ENCODE measurements at places on chromosomes 4 and X. TPM values are rescaled to one million over a fixed set of nuclear protein-coding genes. Genes with fewer than 3 reads are reported as not detected.

DNA sequence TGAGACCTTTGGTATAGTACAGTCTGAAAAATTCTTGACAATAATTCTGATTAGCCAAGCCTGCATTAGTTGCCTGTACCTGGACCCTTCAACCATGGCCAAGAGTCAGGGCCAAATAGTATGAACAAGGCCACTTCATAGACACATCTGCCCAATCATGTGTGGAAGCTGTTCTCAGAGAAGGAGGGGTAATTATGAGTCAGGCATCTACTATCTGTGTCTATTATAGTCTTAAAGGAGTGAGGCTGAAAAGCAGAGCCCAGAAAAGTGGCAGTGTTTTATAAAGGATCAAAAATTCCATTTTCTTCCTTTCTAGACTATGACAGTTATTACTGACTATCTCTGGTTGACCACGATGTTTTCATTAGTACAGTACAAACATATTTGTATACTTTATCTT, 5.0 kb upstream of the ADGRL3 start:
- DNase-seq, result no peak

DNA sequence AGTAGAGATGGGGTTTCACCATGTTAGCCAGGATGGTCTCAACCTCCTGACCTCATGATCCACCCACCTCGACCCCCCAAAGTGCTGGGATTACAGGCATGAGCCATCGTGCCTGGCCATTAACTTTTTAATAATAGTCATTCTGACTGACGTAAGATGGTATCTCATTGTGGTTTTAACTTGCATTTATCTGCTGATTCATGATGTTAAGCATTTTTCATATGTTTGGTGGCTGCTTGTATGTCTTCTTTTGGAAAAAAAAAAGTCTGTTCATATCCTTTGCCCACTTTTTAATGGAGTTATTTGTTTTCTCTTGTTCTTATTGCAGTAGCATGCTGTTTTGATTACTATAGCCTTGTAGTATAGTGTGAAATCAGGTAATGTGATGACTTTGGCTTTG, 45.8 kb downstream of the ANXA10 start:
- no peak for DNase-seq

DNA sequence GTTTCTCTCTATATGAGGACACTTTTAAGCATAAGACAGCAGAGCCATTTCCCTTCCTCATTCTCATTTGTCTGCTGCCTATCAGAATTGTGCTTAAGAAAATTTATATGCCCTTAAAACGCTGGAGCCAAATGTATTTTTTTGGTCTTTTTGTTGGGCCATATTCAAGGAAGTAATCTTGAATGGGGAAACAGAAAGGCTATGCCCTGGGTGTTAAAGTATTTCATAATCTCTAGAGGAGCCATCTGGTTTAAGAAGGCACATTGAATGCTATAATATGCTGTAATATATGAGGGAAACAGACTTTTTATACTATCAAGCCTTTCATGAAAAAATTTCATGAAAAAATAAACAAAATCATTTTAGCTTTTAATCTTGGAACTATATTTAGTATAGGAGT, 4.3 kb downstream of the DMD start:
- DNase-seq, result no peak

Gene HHIP
- 38.7 TPM for polyA plus RNA-seq

Gene LANCL3
- polyA plus RNA-seq, result 4.0 TPM

Data from right lung (tissue), 10 donors.